Nephron progenitor cell (in vitro differentiated cells): ENCODE measurements at places on chromosomes 4 and X.

- peak; percentile 60 for DNase-seq
These were observed at the start of gene IRAK1 for GRCh38 chrX:154019633-154020528. Gene IRAK1, minus strand, starts transcription at chrX:154019902. Its CDS starts 90 bp downstream, at chrX:154019812.

GRCh38 chr4:21780148-21780547 lies 168.4 kb downstream of the KCNIP4 start:
- DNase-seq = no peak

DNA sequence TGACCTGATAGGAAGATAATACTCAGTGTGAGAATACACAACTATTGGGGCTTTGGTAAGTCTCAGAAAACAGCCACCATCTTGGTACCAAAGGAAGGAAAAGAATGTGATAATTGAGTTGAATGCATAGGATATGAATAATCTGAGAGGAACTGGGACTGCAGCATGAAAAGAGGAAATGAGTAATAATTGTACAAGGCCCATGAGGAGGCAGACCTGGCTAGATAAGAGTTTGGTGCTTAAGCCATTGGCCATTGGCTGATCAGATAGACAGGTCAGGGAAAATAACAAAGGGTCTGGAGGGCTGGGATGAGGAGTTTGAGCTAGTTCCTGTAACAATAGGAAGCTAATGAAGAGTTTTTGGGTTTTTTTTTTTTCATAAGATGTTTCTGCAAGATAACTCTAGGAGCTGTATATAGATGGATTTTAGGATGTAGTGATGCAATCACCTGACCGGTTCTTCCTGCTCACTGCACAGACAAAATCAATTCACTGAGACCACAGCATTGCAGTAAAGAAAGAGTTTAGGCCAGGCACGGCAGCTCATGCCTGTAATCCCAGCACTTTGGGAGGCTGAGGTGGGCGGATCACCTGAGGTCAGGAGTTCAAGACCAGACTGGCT lies 5.3 kb upstream of the TRMT2B start:
- no peak for DNase-seq

DNA sequence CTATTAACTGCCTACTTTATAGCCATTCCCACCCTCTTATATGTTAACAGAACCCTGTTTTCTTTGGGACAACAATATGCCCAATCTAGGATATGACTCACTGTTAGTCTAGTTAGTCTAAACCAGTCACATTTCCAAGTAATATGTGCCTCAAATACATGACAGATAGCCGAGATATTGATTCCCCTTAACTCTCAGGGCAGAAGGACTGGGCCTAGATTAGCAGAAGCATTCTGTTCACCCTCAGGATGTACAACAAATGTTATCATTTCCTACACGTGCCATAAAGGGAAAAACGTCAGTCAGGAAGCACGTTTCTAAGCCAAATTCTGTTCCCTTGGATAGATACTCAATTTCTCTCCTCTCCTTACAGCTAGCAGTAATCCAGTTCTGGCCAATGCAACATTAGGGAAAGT lies 114.1 kb downstream of the SLC10A7 start:
- no peak for DNase-seq

DNA sequence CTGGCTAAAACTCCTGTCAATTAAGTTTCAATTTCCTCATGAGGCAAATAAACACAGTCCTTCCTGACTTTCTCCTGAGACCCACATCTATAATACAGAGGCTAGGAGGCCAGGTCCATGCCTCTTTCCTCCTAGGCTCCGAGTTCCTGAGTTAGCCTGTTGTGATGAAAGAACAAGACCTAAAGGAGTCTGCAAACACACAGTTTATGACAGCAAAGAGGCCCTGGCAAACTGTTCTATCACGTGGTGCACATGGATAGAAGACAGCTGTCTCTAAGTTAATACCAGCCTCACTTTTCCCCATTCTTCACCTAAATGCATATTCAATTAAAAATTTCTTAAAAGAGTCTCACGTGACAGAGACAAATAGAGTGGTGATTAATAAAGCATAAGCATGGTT lies 145.2 kb downstream of the TET2 start:
- DNase-seq = no peak
